ENCODE measurements at places on chromosomes 6 and 20.

- DNase-seq: no peak
Observed at GRCh38 chr20:24277196-24277595, 192.2 kb upstream of the SYNDIG1 start.

GRCh38 chr20:63444548-63444947, 27.9 kb downstream of the KCNQ2 start:
- no peak for DNase-seq

- no peak for DNase-seq
Observed at GRCh38 chr6:84486526-84486925, 259.1 kb upstream of the CEP162 start.

DNA sequence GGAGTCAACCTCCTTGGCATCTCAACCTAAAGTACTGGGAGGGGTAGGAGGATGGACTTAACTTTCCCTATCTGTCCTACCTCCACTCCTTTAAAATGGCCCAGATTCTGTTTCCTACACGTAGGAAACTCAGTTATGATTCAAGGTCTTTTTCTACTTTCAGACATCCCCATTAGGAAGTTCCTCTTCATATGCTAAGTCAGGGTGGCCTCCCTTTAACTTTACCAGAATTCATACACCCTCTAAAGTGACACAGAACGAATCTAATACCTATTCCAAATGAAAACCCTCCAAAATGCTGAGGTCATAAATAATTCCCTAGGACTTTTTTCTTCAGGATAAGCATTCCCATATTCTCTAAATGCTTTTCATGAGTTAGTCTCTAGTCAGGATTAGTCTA, 15.6 kb downstream of the ARG1 start:
- DNase-seq: no peak

DNA sequence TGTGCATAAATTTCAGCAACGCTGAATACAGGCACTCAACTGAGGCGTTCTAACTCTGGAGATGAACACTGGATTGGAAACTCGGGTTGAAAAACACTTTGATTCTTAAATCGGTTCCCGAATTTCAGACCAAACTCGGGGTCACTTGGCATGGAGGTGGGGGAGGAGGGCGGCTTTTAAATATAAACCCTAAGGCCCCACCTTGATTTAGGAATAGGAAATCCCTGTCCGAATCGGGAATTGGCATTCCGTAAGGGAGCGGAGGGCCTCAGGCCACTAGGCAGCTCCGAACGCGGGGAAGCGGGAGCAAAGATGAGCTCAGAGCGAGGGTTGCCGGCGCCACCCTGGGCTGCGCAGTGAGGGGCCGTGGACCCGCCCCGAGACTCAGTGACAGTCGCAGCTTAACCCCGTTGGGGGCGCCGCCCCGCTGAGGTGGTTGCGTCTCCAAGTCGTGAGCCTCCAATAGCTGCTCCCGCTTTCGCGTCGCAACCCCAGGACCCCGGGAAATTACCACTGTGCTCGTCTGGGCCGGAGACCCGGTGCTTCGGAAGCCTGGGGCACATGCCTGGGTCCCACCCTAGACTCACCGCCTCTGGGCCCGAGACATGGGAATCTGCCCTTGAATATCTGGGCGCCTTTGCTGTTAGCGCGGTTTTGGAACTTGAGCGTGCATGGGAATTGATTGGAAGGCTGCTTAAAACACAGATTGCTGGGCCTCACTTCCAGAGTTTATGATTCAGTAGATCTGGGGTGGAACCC, 4.6 kb upstream of the SIM1 start:
- DNase-seq: no peak

DNA sequence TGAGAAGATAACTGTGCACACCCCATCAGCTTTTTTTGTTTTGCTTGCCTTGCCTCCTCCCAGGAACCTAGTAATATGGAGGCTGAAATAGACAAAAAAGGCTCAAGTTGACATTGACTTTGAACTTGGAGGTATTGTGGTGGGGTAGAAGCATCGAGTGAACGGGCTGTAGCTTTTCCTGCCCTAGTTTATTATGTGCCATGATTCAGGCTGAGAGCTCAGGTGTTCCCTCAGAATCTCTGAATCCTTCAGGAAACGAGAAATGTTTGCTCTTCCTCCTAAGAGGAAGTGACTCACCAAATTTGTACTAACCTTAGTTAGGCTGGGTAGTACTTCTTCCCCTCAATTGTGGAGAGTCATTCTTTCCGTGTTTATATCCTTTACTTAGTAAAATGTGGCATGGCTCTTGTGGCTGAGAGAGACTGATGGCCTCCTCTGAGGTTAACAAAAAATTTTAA, 98.8 kb downstream of the SASH1 start:
- peak; percentile 92 for DNase-seq

DNA sequence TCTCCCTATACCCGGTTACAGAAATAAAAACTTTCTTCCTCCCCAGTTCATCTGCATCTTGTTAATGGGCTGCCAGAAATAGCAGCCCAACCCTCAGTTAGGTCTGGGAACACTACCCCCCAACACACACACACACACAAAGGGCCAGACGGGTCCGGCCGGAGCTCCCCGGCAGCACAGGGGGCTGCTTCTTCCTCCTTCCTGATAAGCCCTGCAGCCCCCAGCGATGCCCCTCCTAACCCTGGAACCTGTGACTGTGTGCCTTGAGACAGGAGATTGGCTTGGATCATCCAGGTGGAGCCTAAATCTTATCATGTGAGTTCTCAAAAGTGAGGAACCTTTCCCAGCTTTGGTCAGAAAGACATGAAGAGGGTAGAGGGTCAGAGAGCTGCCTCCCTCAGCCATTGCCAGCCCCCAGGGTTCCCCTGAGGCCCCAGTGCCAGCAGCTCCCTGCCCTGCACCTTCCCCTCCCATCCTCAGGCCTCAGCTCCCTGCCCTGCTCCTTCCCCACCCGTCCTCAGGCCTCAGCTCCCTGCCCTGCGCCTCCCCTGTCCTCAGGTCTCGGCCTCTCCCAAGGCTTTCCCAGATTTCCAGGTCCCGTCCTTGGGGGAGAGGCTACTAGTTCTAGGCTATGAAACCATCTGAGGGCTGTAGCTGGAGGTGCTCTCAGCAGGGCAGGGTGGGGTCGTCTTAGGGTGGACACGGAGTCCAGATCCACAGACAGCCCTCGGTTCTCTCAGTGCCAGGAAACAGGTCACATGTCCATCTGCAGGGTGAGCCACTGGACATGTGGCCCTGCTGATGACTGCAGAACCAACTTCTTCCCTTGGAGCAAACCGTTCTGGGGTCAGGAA, 34.5 kb upstream of the CST7 start:
- DNase-seq: no peak

- no peak for DNase-seq
Observed at GRCh38 chr20:40175296-40175695, 513.7 kb downstream of the MAFB start.

DNA sequence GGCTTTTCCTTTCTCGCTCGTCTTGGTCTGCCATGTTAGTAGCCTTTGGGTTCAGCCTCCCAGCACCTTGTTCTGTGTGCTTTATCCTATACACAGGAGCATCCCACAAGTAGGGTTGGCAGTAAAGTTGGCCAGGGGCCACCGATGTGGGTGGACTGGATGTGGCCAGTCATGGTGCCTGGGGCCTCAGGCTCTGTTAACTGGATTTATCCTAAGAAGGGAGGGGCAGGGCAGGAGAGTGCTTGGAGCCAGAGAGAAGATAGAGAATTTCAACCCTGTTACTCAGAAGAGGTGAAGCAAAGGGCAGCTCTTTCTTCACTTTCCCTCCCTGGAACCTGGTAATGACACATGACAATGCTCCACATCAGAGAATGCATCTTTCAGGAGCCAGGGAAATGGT, 14.1 kb upstream of the SIRPB2 start:
- no peak for DNase-seq

GRCh38 chr6:5059036-5059896, 25.9 kb upstream of the PPP1R3G start:
- DNase-seq: no peak

GRCh38 chr6:135434991-135435390, 62.5 kb downstream of the AHI1 start:
- no peak for DNase-seq

DNA sequence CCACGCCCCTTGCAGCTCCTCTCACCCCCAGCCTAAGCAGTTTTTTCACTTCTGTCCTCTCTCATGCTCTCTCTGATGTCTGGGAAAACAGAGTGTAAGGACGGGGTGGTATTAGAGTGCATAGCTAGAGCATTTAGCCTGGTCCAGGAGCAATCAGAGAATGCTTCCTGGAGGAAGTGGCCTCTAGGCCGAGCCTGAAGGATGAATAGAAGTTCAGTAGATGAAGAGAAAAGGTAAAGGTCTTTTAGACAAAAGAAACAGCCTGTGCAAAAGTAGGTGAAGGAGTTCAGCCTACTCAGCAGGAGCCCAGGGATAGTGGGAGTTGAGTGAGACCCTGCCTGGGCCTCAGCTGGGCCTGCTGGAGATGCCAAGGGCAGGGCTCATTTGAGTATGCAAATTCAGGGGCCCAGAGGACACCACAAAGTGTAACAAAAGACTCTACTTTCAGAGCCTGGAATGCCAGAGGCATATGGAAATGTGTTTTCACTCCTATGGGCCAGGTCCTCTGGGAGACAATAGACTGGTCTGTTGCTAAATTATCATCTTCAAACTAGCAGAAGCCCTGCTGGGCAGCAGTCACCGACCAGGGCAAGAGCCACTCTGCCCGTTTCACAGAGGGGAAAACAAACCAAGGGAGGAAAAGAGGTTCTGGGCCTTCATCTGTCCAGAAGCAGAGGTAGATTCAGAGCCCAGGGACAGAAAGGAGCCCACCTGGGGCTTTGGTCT, 19.7 kb upstream of the TM9SF4 start:
- DNase-seq: no peak

GRCh38 chr6:34350137-34350933, 42.1 kb downstream of the NUDT3 start:
- no peak for DNase-seq

- DNase-seq: no peak
Observed at GRCh38 chr6:117311726-117312125, 46.4 kb downstream of the VGLL2 start.

DNA sequence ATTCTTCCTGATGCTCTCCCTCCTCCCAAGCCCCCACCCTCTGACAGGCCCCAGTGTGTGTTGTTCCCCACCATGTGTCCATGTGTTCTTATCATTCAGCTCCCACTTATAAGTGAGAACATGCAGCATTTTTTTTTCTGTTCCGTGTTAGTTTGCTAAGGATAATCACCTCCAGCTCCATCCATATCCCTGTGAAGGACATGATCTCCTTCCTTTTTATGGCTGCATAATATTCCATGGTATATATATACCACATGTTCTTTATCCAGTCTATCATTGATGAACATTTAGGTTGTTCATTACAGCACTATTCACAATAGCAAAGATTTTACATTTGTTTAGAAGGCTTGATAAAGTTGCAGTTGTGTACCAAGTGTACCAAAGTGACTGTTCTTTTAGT, 57.9 kb downstream of the KCNS1 start:
- DNase-seq: no peak

- no peak for DNase-seq
Observed at GRCh38 chr6:34045771-34046170, 100.1 kb downstream of the GRM4 start.

DNA sequence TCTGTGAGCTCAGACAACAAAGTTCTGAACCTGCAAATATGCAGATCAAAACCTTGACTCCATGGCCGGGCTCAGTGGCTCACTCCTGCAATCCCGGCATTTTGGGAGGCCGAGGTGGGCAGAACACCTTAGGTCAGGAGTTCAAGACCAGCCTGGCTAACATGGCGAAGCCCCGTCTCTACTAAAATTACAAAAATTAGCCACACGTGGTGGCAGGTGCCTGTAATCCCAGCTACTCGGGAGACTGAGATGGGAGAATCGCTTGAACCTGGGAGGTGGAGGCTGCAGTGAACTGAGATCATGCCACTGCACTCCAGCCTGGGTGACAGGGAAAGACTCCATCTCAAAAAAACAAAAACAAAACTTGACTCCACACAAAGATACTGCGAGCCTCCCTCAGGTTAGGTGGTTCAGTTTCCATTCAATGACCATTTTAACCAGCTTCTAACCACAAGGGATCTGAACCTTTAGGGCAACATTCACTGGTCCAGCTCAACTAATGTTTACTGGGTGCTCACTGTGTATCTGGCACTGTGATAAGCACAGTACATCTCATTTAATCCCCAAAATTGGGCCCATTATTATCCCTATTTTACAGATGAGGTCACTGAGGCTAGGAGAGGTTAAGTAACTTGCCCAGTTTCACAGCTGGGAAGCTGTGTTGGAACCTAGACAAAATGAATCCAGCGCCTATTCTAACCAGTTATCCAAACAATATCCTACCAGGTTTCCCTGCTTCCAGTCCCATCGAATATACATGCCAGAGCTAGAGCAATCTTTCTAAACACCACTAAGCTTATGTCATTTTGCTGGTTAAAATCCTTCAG, 1.8 kb downstream of the SNRPB start:
- no peak for DNase-seq

- DNase-seq: no peak
Observed at GRCh38 chr20:41664584-41664983, 46.4 kb upstream of the CHD6 start.

- no peak for DNase-seq
Observed at GRCh38 chr6:27136978-27137814, 110.3 kb upstream of the PRSS16 start.

DNA sequence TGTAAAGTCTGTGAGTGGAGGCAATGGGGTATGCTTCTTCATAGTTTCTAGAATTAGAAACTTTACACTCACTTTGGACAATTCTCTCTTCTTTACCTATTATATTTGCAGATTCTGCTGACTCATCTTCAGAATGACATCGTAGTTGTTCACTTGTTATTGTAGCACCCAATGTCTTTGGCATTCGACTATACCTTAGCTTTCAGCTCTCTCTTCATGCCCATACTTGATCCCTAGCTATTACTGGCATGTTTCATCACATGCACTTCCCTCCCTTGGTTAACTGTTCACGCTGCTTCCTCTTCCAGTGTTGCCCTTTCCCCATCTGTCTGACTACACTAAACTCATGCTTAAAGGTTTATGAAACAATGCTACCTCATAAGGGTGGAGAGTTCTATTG, 298.1 kb upstream of the TCF21 start:
- DNase-seq: no peak

DNA sequence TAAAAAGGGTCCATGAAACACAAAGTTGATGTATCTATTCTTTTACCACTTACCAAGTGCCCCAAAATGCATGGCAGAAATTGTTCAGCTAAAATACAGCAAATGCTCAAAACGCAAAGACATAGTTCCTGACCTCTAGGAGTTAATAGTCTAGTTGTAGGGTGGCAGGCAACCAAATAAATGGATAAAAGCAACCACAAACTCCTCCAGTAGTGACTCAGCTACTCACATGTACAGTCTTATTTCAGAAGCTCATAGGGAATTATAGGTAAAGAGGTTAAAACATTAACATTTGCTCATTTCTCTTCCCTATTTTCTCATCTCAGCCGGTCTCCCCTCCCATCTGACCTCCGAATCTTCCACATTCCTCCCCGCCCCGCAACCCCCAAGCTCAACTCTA, 143.9 kb upstream of the INSM1 start:
- DNase-seq: no peak

GRCh38 chr6:166763606-166764472, 136.8 kb upstream of the RPS6KA2 start:
- no peak for DNase-seq

DNA sequence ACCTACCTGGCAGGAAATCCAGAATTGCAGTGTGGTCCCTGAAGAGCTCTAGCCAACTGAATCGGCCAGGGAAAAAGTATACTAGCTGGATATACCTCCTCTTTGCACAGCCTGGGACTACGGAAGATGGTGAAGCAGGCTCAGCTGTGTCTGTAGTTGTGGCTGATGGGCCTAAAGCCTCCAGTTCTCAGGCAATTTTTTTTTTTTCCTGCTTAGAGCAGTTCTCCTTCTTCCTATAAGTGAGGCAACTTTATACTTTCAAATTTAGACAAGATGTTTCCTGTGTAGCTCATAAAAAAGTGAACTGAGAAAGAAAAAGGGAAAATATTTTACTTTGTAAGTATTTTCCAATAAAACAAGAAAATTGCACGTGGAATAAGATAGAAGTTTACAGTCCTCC, 172.9 kb downstream of the CARMIL1 start:
- DNase-seq: no peak

All from astrocyte (in vitro differentiated cells and primary cell).